Epithelial cell of prostate (primary cell): ENCODE measurements at places on chromosomes 5 and 9.

DNA sequence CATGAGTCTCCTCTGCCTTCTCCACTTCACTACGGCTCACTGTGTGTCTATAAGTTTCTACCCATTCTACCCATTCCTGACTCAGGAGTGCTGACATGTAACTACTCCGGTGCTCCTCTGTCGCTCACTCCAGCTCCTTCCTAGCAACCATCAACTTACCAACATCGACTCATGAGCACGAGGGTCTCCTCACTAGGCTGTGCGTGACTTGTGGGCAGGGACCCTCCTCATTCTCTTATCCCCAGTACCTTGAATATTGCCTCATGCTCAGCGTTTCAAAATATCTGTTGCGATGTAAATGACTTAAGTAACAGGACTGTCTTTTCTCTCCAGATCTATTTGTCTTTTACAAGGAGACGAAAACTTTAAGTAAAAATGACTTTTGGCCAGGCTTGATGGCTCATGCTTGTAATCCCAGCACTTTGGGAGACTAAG lies 73.1 kb downstream of the BASP1 start:
- DNase-seq, result no peak

DNA sequence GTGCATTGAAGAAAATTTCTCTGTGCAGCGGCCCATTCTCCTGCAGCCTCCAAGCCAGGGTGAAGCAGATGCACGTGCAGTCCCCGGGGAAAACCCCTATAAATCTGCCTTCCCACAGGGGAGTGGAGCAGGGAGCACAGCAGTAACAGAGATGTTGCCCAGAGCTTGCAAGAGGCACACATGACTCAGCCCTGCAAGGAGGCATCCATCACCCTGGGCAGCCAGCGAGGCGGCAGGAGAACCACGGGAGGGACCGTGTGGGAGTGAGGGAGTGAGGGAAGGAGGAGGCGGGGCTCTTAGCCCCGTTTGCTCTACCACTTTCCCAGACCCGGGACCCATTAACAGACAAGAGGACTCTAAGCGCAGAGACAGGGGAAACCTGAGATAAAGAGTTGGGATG lies 96.2 kb upstream of the ARAP3 start:
- DNase-seq, result no peak

DNA sequence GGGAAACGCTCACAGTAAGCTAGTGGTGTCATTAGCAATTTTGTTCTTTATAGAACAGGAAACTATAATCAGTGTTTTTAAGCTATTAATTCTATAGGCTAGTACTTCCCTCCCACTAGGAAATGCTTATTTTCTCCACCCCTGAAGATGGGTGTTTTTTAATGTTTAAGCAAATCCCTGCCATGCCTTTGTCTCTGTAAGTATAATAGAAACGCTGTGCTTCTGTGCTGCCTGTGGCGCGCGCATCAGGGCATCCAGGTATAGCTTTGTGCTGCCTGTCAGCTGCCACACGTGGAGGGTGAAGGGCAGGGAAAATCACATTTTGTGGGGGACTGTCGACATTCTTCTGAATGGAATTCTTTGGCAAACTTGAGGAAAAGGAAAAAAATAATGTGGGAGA lies 217.5 kb downstream of the RAB3C start:
- DNase-seq, result no peak

DNA sequence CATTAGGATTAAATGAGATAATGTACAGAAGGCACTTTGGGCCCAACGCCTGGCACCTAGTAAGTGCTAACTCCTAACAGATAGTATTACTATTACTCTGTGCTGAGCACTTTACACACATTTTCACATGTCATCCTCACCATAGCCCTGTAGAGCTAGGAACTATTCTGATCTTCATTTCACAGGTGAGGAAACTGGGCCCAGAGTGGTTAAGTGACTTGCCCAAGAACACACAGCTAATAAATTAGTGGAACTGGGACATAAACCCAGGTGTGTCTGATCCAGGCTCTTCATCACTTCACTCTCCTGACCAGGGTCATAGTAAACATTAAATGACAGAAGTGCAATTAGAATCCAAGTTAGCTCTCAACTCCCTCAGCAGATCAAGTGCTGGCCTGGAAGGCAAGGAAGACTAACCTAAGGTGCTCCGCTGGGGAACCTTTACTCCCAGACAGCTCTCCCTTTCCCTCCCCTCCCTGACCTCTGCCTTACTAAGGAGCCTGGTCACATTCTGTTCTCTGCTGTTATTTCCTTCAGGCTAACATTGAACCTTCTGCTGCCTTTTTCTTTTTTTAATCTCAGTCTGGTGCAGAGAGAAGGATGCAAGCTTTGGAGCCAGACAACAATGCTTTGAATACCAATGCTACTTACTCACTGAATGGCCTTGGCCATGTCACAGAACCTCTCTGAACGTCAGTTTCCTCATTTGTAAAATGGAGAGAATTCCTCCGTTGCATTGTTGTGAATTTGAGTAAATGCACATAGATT lies 4.1 kb upstream of the ADRA1B start:
- no peak for DNase-seq

DNA sequence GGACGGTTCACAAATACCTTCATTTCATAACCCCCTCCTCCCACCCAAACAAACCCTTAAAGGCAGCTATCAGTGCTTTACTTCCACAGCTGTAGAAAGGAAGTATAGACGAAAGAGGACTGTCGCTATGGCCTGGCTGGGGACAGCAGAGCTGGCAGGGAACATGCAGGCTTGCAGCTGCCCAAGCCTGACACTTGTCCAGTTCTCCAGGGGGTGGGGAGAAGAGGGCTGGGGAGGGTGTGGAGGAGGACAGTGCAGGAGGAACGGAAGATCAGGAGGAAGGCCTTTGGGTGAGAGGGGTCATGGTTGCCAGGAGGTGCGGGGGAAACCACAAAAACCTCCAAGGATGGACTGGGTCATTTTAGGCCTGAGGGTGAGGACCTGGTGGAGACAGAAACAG lies 25.9 kb downstream of the ARPC5L start:
- DNase-seq, result no peak

GRCh38 chr5:157893611-157894010 lies 34.7 kb upstream of the CLINT1 start:
- DNase-seq, result no peak

DNA sequence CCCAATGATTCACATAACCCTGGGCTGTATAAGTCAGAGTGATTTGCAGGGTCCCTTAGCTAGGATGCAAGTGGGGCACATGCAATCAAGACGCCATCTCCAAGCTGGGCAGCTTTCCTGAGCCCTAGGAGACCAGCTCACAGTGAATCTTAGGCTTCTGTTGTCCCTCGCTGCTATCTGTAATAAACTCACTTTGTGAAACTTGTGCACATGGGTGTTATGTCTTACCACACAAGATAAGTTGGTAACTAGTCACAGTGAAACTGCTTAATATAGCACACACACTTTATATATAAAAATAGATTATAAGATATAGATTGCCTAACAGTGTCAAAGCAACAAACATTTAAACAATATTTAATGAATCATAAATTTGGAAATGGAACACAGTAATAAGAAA lies 658.5 kb downstream of the SLCO4C1 start:
- DNase-seq, result no peak

GRCh38 chr5:156824800-156825199 lies 25.3 kb upstream of the PPP1R2B start:
- DNase-seq, result no peak
